ENCODE measurements at places on chromosomes 4 and X.

- peak; percentile 96 for DNase-seq
These were observed 233.9 kb upstream of the CXXC4 start for GRCh38 chr4:104728380-104729122.

DNA sequence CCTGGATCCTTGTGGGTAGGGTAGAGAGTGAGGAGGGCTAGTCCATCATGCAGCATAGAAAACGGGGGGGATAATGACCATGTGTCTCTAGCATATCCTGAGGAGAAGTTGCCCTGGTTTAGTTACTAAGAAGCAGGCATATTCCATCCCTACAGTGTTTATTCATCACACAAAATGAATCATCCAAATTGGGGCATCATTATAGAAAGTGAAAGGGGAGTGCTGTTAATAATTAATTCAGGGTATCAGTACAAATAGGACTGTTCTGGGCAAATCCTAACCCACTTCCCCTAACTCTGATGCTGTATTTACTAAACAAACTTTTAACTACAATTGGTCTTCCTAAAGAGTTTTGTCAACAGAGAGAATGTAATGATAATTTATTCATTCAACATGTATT, 281.1 kb upstream of the ARX start:
- no peak for DNase-seq

DNA sequence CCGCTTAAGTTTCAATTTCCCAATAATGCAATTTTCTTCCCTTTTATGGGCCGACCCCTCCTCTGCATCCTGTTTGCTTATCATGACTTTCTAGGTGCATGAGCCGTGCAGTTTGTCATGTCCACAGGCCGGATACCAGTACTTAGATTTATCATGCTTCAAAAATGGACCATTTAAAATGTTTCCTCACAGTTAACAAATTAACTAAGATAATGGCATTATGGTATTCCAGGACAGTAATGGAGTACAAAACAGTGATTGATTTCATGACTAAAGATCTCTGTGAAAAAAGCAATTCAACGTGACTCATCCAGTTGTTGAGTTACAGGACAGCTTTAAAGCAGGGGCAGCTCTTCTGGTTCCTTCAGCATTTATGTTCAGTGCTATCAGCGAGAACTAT, 23.0 kb downstream of the SNX25 start:
- DNase-seq, result no peak

GRCh38 chr4:55345980-55346850, at the start of gene SRD5A3:
Gene SRD5A3, plus strand, starts transcription at chr4:55346242. Its CDS starts 95 bp downstream, at chr4:55346337.
- DNase-seq, result peak; percentile 75

GRCh38 chrX:104510801-104511200, 55.2 kb upstream of the IL1RAPL2 start:
- no peak for DNase-seq

DNA sequence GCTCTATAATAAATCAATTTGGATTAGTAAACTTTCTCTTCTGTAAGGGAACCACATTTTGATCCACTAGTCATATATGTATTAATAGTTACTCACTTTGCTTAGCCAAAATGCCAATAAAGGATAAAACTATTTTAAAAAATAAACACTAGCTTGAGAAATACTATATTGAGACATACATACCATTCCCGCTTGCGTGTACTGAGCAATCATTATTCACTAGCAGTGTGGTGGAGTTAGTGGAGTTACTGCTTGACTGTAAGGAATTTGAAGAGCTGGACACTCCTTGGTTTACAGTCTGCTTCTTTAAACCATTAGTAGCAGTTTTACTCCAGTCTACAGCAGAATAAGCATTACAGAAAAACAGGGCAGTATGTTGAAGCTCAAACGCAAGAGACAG, 10.8 kb upstream of the PHKA2 start:
- DNase-seq, result peak; percentile 66

GRCh38 chrX:24343719-24344118, 16.7 kb upstream of the SUPT20HL1 start:
- no peak for DNase-seq

DNA sequence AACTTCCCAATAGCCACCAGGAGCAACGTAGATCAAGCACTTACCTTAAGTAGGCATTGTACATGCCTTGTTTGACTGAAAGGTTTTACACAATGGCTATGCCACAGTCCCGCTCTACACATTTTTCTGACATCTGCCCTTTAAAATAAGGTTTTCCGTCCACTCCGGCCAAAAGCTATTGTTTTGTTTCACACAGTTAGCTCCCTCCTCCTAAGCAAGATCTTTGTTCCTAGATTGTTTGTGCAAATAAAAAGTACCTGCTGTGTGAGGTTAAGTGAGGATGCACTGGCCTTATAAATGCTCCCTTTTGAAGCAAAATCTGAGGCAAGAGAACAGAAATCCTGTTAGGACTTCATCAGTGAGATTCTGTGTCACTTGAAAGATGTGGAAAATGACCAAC, 11.8 kb downstream of the SCD5 start:
- DNase-seq, result no peak

GRCh38 chr4:14835288-14835687, 167.0 kb upstream of the CPEB2 start:
- no peak for DNase-seq

DNA sequence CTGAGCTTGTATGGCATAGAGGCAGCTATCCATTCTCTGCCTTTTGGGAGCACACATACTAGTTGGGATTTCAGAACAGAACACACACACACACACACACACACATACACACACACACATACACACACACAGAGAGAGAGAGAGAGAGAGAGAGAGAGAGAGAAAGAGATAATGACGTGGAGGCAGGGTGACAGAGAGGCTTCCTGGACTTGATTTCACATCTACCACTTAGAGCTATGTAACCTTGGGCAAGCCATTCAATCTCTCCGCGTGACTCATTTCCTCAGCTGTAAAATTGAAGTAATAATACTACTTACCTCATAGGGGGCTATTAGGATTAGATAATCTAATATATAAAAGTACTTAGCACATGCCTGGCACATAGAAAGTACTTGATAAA, 12.3 kb upstream of the GRIA3 start:
- peak; percentile 30 for DNase-seq

DNA sequence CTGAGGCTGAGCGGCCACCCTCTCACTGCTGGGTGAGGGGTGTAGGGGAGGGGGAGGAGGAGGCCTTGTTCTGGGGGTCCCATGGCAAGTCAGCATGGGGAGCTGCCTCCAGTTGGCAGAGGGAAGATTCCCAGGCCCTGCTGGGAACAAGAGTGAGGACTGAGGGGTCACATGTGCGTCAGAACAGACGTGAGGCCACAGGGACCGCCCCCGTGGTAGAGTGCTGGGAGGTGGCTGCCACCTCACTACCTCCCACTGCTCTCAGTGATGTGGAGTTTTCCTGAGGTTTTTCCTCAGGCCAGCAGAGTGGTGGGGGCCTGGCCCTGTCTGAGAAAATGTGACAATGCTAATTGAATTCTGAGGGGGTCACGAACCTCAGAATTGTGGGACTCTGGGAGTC, 568 bp downstream of the MAGEC1 start:
- no peak for DNase-seq

- DNase-seq, result no peak
These were observed 61.4 kb upstream of the PJA1 start for GRCh38 chrX:69226459-69227158.

GRCh38 chr4:39205476-39205875, 23.1 kb downstream of the WDR19 start:
- DNase-seq, result no peak

GRCh38 chr4:124993838-124994237, 281.3 kb upstream of the ANKRD50 start:
- no peak for DNase-seq

DNA sequence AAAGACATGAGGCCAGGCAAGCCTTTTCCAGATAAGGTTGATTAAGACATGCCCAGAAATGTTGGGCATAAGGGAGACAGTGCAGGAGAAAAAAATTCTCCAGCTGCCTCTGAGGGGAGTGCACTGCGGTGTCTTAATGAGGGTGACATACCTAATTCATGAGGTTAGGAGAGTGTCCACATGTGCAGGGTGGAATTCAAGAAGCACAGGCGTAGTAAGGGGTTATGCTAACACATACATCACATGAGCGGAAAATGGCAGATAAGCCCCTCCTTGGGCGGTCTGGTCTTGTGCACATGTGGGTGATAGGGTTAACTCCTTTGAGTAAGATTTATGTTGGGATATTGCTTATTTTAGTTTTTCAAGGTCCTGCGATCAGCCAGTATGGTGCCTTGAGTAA, 122.4 kb downstream of the PHKA2 start:
- no peak for DNase-seq

- DNase-seq, result no peak
These were observed 2024.0 kb downstream of the PCDH7 start for GRCh38 chr4:32744211-32744610.

- peak; percentile 81 for DNase-seq
These were observed 36.6 kb downstream of the MAP7D3 start for GRCh38 chrX:136214551-136214950.

GRCh38 chr4:134202166-134202956, 772 bp upstream of the PABPC4L start:
- peak; percentile 18 for DNase-seq

GRCh38 chrX:49901048-49901447, 21.3 kb upstream of the CLCN5 start:
- no peak for DNase-seq

DNA sequence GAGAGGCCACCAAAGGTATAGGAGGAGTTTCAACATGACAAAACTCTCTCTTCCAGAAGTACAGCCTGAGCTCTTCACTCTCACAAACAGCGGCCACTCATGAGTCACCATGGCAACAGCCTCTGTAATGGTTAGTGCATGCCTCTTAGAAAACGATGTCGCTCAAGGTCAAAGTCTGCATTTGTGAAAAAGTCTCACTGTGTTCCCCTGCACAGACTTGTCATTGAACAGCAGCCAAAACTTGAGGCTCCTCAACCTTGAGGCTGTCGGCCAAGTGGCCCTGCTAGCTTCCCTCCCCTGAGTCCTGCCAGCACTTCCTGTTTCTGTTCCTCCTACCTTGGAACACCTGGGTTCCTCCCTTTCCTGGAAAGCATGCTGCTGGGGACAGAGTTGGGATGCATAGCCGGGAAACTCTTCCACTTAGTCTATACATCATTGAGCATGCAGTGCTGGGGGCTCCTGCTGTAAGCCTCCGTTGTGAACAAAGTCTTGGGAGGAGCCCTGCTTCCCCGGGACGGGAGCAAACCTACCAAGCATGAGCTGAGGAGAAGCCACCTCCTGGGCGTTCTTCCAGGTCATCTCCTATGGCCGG, 66.6 kb downstream of the ING2 start:
- DNase-seq, result peak; percentile 25

GRCh38 chr4:155270671-155271070, 62.2 kb downstream of the NPY2R start:
- DNase-seq, result no peak

DNA sequence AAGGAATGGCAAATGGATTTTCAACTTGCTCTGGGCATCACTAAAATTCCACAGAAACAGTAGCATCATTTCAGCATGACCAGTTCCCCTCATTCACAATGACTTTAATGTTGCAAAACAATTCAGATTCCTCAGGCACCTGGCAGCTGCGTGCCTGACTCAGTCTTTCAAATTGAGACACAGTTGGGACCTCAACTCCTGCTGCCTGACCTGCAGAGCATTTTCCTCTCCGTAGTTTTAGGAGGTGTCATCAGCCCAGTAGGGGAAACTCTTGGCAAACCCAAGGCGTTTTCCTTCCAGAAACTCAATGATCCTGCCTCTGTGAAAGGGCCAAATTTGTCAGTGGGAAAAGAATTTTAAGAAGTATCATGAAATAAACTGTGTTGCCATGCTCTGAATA, 388.9 kb downstream of the SPRY1 start:
- peak; percentile 90 for DNase-seq

DNA sequence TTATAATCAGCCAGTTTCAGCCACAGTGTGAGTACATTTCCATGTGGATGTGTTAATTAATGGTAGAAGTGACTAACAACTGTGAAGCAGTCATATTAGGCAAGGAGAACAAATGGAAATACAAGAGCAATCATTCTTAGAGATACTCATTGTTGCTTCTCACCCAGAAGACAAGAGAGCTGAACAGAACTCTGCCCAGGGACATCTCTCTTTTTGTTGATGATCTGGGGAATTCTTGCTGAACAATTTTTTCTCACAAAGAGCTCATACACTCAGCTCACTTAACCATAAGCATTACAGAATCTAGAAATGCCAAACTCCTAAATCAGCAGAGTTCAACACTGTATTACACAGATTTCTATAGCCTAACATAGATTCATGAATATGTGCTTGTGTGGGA, 150.1 kb downstream of the COMMD8 start:
- no peak for DNase-seq

GRCh38 chr4:89316931-89317366, 9.3 kb upstream of the GPRIN3 start:
- DNase-seq, result peak; percentile 44

DNA sequence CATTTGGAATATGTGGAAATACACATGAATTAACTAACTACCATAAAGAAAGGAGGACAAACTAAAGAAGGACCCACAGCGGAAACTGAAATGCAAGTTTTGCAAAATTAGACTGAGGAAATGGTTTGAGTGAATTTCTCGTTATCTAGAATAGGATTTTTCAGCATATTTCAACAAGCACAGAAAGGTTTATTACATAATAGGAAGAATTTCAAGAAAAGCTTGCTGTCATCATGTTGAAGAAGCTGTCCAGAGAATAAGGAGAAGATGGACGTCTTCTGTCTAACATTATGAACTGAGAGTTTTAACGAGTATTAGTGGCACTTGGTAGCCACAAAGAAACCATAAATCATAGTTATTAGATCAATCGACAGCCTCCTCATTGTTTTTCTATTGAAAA, 45.0 kb downstream of the TEC start:
- DNase-seq, result no peak

DNA sequence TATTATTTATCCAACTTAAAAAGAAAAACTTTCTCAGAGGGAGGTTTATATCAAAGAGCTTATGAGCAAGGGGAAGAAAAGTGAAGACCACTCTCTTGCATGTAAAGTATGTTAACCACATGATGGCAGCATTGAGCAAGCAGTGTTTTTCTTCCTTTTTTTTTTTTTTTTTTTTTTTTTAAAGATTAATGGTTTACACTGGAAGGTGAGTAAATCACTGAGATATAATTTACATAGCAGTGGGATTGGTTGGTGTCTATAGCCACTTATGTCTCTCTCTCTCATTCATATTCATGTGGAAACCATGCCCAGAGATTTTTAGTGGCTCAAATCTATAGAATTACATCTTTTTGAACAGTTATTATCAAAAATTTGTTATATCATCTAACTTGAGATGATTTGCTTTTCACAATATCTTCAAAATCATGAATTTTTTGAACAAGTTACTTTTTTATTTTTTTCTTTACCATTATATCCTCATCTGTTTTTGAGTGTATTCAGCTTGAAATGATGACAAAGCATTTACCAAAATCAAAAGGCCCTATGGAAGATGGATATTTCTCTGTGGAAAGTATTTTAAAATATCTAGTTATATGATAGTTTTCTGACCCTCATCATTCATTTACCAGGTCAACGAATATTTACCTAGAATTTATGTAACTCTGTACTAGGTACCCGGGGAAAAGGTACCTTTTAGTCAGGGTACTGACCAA, 31.6 kb downstream of the MTHFD2L start:
- DNase-seq, result peak; percentile 56

Measured in astrocyte of the spinal cord (primary cell).